Tibial nerve (tissue), 4 donors: ENCODE measurements at places on chromosomes 6 and 20. TPM values are rescaled to one million over a fixed set of nuclear protein-coding genes. Genes with fewer than 3 reads are reported as not detected.

DNA sequence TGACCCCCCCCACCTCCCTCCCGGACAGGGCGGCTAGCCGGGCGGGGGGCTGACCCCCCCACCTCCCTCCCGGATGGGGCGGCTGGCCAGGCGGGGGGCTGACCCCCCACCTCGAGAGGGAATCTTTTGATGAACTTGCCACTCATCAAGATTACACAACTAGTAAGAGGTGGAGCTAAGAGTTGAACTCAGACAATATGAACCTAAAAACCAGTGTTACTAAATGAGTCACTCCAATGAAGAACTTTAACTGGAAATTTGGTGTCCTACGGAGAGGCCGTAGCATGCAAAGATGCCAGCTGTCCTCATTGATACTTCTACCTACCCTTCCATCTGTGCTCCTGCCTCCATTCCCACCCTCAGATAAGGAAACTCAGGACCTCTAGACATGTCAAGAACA lies 42.8 kb downstream of the PFDN4 start:
- no peak for DNase-seq
- no peaks in the 10 kb centered on the region for H3K27me3 ChIP-seq
- no peak overlapping the region for H3K27ac ChIP-seq

DNA sequence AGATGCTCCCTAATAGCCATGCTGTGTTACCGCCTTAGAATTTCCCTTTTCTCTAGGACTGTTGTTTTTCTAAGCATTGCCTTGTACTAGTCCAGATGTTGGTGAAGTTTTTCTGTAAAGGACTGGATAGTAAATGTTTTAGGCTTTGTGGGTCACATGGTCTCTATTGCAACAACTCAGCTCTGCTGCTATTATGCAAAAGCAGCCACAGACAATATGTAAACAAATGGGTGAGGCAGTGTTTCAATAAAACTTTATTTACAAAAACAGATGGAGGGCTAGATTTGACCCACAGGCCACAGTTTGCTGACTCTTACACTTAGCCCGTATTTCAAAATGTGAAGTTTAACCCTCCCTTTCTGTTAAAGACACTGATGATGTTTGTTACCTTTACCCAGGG lies 207.6 kb upstream of the MYLIP start:
- no peaks in the 10 kb centered on the region for H3K27me3 ChIP-seq
- H3K4me1 ChIP-seq: no peaks in the 10 kb centered on the region
- DNase-seq: no peak
- H3K27ac ChIP-seq: no peak overlapping the region
- H3K36me3 ChIP-seq: no peaks in the 10 kb centered on the region

- no peaks in the 10 kb centered on the region for H3K4me1 ChIP-seq
- H3K36me3 ChIP-seq: no peaks in the 10 kb centered on the region
- no peak overlapping the region for H3K27ac ChIP-seq
- no peak for DNase-seq
These were observed 1038.4 kb downstream of the EPHA7 start for GRCh38 chr6:92380803-92381601.

The COL9A3 gene
- 51.3 TPM for total RNA-seq

DNA sequence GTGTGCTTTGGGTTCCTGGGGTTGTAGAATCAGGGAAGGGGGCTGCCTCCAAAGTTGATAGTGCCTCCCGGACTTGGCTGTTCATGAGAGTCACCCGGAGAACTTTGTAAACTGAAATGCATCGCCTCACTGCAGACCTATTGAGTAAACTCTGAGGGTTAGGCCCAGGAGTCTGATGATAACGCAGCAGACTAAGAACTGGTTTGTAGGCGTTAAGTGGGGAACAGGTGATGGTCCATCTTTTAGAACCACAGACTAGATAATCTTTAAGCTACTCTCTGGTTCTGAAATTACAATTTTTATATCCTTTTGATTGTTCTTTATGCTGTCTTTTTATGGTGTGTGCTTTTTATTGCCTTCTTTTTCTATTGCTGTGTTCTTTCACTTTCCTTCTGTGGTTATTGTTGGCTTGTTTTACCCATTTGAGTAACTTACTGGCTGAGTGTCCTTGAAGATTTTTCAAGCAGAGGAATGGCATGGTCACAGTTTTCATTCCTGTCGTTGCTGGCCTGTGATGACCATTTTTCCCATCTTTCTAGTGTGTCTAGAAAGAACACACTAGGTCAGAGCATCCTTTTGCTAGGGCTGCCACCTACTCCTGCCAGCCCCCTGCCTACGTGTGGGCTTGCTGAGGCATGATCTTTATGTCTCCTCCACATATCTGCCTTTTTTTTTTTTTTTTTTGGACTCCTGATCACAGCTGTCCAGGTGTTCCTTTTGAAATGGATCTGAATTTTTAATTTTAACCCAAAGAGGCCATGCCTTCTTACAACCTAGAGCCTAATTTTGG lies 30.9 kb downstream of the LRRC1 start:
- H3K27me3 ChIP-seq: no peaks in the 10 kb centered on the region
- peaks cover 24% of the 10 kb centered on the region for H3K4me1 ChIP-seq
- H3K27ac ChIP-seq: peak overlapping the region; percentile 42
- no peaks in the 10 kb centered on the region for H3K36me3 ChIP-seq
- H3K4me3 ChIP-seq: no peak overlapping the region

DNA sequence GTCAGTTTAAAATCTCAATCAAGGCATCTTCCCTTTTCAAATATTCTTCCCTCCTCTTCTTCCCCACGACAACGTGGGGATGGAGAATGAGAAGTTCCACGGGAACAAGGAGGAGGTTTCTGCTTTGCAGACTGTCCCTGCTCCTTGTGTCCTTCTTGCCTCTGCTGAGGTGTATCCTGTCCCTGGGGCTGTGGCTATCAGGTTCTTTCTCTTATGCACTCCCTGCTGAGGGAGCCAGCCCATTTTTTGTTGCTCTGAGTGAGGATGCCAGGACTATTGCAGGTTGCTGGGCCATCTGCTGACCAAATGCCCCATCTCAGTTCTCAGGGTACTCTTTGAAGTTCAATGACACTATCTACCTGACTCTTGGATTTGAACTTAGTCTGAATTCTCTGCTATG lies 533.6 kb downstream of the RNF144B start:
- no peak for DNase-seq
- no peaks in the 10 kb centered on the region for H3K27me3 ChIP-seq
- H3K4me3 ChIP-seq: no peak overlapping the region
- H3K4me1 ChIP-seq: no peaks in the 10 kb centered on the region
- H3K36me3 ChIP-seq: no peaks in the 10 kb centered on the region

GRCh38 chr6:22754061-22754460 lies 184.7 kb downstream of the HDGFL1 start:
- no peaks in the 10 kb centered on the region for H3K4me1 ChIP-seq
- DNase-seq: no peak
- no peaks in the 10 kb centered on the region for H3K36me3 ChIP-seq
- no peak overlapping the region for H3K27ac ChIP-seq

GRCh38 chr20:23229989-23230388 lies 120.6 kb upstream of the NXT1 start:
- no peak overlapping the region for H3K27ac ChIP-seq
- H3K4me1 ChIP-seq: peaks cover 43% of the 10 kb centered on the region
- no peaks in the 10 kb centered on the region for H3K36me3 ChIP-seq
- no peak overlapping the region for H3K4me3 ChIP-seq

GRCh38 chr6:170248111-170248805 lies 42.6 kb downstream of the DLL1 start:
- no peak for DNase-seq
- peaks cover 11% of the 10 kb centered on the region for H3K4me1 ChIP-seq
- H3K27ac ChIP-seq: no peak overlapping the region
- no peaks in the 10 kb centered on the region for H3K36me3 ChIP-seq
- no peaks in the 10 kb centered on the region for H3K27me3 ChIP-seq

DNA sequence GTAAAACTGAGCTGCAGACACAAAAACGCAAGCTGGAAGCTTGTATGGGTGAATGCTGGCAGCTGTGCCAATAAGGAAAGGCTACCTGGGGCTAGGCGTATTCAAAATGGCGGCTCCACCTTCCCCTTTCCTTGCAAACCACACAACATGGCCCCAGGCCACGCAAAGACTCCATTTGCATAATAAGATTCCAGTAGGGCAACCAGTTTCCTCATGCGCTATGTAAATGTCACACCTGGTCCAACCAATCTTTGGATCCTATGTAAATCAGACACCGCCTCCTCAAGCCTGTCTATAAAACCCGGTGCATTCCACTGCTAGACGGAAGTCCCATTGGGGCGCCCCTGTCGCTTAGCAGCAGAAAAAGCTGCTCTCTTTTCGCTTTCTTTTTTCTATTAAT lies 505.9 kb upstream of the BTBD3 start:
- H3K4me3 ChIP-seq: no peak overlapping the region
- H3K36me3 ChIP-seq: no peaks in the 10 kb centered on the region
- no peak overlapping the region for H3K27ac ChIP-seq
- no peaks in the 10 kb centered on the region for H3K4me1 ChIP-seq
- DNase-seq: no peak

The ARHGAP40 gene
- not detected for total RNA-seq

The HLA-DRB1 gene
- 41.6 TPM for total RNA-seq

- no peak for DNase-seq
- H3K4me3 ChIP-seq: no peak overlapping the region
- no peak overlapping the region for H3K27ac ChIP-seq
- H3K36me3 ChIP-seq: no peaks in the 10 kb centered on the region
These were observed 2.3 kb upstream of the SOX18 start for GRCh38 chr20:64051561-64052325.

- H3K36me3 ChIP-seq: peaks cover 2% of the 10 kb centered on the region
- no peak overlapping the region for H3K27ac ChIP-seq
- no peaks in the 10 kb centered on the region for H3K4me1 ChIP-seq
These were observed 169.4 kb downstream of the ZDHHC14 start for GRCh38 chr6:157550114-157550989.

- no peaks in the 10 kb centered on the region for H3K4me1 ChIP-seq
- H3K36me3 ChIP-seq: no peaks in the 10 kb centered on the region
- no peak for DNase-seq
These were observed 25.8 kb downstream of the SAMD5 start for GRCh38 chr6:147534116-147534860.

- no peaks in the 10 kb centered on the region for H3K4me1 ChIP-seq
- H3K27me3 ChIP-seq: no peaks in the 10 kb centered on the region
- no peak overlapping the region for H3K4me3 ChIP-seq
- H3K27ac ChIP-seq: no peak overlapping the region
- no peak for DNase-seq
These were observed 82.8 kb upstream of the HDAC2 start for GRCh38 chr6:114053791-114054190.

The SIRPD gene
- total RNA-seq: not detected

The KIF6 gene
- total RNA-seq: 0.22 TPM

DNA sequence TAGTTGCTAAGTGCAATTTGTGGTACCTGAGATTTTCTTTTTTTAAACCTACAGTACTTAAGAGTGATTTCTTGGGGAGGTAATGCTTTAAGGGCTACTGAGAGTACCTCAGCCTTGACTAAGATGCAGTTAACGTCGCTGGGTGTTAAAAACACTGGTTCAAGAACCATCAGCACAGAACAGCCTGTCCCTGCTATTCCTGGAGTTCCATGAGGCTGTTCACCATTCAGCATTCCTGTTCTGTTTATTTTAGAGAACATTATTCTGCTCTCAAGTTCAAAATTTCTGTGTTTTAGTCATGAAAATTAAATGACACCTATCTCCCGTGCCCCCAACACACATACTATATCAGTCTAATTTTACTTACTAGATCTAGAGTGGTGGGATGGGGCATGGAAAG lies 1.7 kb upstream of the PRELID3B start:
- no peak overlapping the region for H3K27ac ChIP-seq
- H3K27me3 ChIP-seq: no peaks in the 10 kb centered on the region
- no peak overlapping the region for H3K4me3 ChIP-seq
- peaks cover 43% of the 10 kb centered on the region for H3K4me1 ChIP-seq
- no peak for DNase-seq

- no peak overlapping the region for H3K27ac ChIP-seq
- H3K27me3 ChIP-seq: no peaks in the 10 kb centered on the region
- H3K4me3 ChIP-seq: no peak overlapping the region
- no peak for DNase-seq
- H3K36me3 ChIP-seq: no peaks in the 10 kb centered on the region
These were observed 97.6 kb upstream of the STMND1 start for GRCh38 chr6:17004269-17004668.

The CD40 gene
- 18.4 TPM for total RNA-seq

The HLA-DOA gene
- total RNA-seq: 9.8 TPM

The KIF13A gene
- 71.9 TPM for total RNA-seq

DNA sequence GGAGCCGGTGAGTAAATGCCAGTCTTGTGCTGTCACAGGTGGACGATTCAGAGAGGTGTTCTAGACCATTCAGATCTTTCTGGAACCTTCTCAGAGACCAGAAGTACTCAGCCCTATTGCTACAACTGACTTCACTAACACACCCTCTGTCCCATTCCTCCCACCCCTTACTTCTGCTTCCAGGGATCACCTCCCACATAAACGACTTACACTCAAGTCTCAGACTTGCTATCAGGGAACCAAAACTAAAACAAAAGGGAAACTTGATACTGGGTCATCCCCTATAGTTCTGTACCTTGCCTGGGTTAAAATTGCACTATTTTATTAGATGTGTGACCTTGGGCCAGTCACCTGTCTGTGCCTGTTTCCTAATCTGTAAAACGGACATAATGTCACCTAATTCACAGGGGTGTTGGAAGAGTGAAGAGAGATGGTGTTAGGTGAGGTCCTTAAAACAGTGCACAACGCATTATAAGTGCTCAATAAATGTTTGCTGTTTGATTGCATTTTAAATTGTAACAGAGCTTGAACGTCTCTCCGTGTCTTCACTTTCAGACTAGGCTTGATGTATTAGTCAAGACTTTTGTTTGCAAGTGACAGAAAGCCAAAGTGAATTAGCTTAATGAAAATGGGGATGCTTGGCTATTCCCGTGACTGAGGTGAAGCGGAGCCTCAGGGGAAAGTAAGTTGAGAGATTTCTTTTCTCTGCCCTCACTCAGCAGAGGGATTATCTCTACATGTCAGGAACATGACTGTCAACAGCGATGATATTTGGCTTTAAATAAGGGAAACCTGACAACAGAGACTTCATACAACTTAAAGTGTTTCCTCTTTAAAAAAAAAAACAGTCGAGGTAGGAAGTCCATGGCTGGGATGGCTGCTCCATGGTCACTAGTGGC lies 3.0 kb upstream of the SRXN1 start:
- peaks cover 6% of the 10 kb centered on the region for H3K4me1 ChIP-seq
- no peak overlapping the region for H3K27ac ChIP-seq
- H3K27me3 ChIP-seq: peaks cover 19% of the 10 kb centered on the region
- no peak for DNase-seq
- H3K36me3 ChIP-seq: peaks cover 4% of the 10 kb centered on the region

DNA sequence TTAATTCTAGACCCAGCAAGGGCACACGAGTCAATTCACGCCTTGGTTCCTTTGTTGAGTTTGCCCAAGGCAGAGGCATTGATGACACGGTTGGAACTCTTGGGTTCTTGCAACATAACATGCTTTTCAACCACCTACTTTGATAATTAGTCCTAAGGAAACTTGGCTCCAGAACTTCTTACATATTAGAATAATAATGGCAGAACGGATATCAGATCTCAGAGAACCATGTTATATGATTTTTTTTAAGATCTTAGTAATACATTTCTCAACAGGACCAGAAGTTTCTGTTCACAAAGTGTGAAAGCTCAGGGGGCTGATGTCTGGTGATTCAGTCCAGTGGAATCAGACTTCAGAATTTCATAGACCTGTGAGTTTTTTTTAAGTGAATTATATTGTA lies 19.2 kb downstream of the SPTLC3 start:
- H3K4me1 ChIP-seq: no peaks in the 10 kb centered on the region
- no peak for DNase-seq
- H3K27me3 ChIP-seq: no peaks in the 10 kb centered on the region
- no peak overlapping the region for H3K4me3 ChIP-seq

The PHACTR1 gene
- 1.5 TPM for total RNA-seq
